ENCODE measurements at places on chromosomes 2 and 18.

DNA sequence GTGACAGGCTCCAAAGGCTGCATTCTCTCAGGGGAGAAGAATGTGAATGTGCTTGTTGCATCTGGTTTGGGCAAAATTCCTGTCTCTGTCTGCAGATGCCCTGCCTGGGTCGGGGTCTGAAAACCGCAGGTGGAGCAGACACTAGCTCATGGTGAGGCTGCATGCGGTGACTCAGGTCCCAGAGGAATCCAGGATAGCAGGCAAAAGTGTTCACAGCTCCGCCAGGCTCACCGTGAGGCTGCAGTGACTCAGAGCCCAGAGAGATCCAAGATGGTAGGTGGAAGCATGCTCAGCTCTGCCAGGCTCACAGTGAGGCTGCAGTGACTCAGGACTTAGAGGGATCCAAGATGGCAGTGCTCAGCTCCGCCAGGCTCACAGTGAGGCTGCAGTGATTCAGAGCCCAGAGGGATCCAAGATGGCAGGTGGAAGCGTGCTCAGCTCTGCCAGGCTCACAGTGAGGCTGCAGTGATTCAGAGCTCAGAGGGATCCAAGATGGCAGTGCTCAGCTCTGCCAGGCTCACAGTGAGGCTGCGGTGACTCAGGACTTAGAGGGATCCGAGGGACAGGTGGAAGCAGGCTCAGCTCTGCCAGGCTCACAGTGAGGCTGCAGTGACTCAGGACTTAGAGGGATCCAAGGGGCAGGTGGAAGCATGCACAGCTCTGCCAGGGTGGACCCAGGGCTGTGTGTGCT lies 200.5 kb downstream of the ACKR3 start:
- DNase-seq = no peak
- H3K36me3 ChIP-seq = no peaks in the 10 kb centered on the region
- no peak overlapping the region for H3K4me3 ChIP-seq
- no peaks in the 10 kb centered on the region for H3K27me3 ChIP-seq

- no peaks in the 10 kb centered on the region for H3K4me1 ChIP-seq
- H3K27ac ChIP-seq = no peak overlapping the region
- no peaks in the 10 kb centered on the region for H3K36me3 ChIP-seq
- no peak for DNase-seq
Measured at GRCh38 chr2:95760806-95761525, 169.2 kb downstream of the TRIM43 start.

GRCh38 chr2:3126911-3127621 lies 250.6 kb downstream of the EIPR1 start:
- H3K27me3 ChIP-seq = no peaks in the 10 kb centered on the region
- DNase-seq = no peak
- H3K27ac ChIP-seq = no peak overlapping the region
- no peaks in the 10 kb centered on the region for H3K4me1 ChIP-seq

- DNase-seq = no peak
- no peaks in the 10 kb centered on the region for H3K36me3 ChIP-seq
- no peak overlapping the region for H3K4me3 ChIP-seq
- H3K27ac ChIP-seq = no peak overlapping the region
- H3K27me3 ChIP-seq = no peaks in the 10 kb centered on the region
Measured at GRCh38 chr2:148567716-148568115, 76.8 kb upstream of the EPC2 start.

DNA sequence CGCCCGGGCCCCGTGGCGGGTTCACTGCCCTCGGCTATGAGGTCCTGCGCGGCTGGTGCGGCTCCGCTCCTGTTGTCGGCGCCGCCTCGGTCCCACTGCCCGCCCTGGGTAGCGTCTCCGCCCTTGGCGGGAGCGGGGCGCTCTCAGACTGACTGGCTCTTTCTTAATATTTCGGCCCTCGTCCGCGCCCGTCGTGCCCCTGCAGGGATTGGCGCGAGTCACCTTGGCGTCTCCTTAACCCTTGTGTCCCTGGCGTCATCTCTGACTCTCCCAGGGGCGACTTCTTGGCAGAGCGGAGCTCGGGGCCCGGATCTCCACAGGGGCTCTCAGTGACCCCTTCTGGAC lies 1.3 kb downstream of the PTMA start:
- H3K4me1 ChIP-seq = peaks cover 13% of the 10 kb centered on the region
- peak; percentile 55 for DNase-seq
- peak overlapping the region; percentile 91 for H3K4me3 ChIP-seq
- H3K27me3 ChIP-seq = no peaks in the 10 kb centered on the region
- H3K36me3 ChIP-seq = peaks cover 7% of the 10 kb centered on the region
- peak overlapping the region; percentile 100 for H3K27ac ChIP-seq

- no peaks in the 10 kb centered on the region for H3K27me3 ChIP-seq
- no peak overlapping the region for H3K27ac ChIP-seq
- no peaks in the 10 kb centered on the region for H3K36me3 ChIP-seq
- no peak for DNase-seq
Measured at GRCh38 chr2:204967199-204967960, 422.1 kb downstream of the PARD3B start.

- H3K27me3 ChIP-seq = no peaks in the 10 kb centered on the region
- H3K36me3 ChIP-seq = no peaks in the 10 kb centered on the region
- H3K4me3 ChIP-seq = no peak overlapping the region
Measured at GRCh38 chr18:39349801-39350200, 1784.2 kb upstream of the CELF4 start.

GRCh38 chr18:57432140-57432539 lies 3.0 kb upstream of the ONECUT2 start:
- no peaks in the 10 kb centered on the region for H3K36me3 ChIP-seq
- no peak overlapping the region for H3K27ac ChIP-seq
- no peaks in the 10 kb centered on the region for H3K4me1 ChIP-seq
- H3K4me3 ChIP-seq = no peak overlapping the region
- H3K27me3 ChIP-seq = peaks cover 85% of the 10 kb centered on the region

DNA sequence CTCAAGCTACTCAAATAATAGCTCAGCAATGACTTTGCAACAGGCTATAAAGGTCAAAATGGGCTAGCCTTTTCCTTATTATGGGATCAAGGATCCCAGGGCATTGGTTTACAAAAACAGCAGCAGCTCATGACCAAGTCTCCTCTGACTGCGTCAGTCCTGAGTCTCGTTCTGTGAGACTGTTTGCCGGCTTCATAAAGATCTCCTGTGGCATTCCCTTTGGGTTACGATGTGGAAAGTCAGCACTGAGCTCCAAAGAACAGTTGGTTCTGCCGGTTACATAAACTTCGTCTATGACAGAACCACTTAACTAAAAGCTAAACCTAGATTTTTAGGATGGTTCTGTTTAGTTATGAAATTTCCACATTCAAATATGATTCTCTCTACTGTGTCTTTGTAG lies 674.9 kb downstream of the ZEB2 start:
- H3K4me1 ChIP-seq = no peaks in the 10 kb centered on the region
- no peaks in the 10 kb centered on the region for H3K27me3 ChIP-seq
- no peak overlapping the region for H3K4me3 ChIP-seq
- no peak overlapping the region for H3K27ac ChIP-seq
- DNase-seq = no peak
- no peaks in the 10 kb centered on the region for H3K36me3 ChIP-seq

- H3K27ac ChIP-seq = no peak overlapping the region
- DNase-seq = peak; percentile 73
- no peak overlapping the region for H3K4me3 ChIP-seq
- H3K27me3 ChIP-seq = no peaks in the 10 kb centered on the region
- H3K4me1 ChIP-seq = no peaks in the 10 kb centered on the region
Measured at GRCh38 chr2:119641562-119642258, 37.3 kb upstream of the TMEM177 start.

GRCh38 chr18:65906621-65907034 lies 155.8 kb downstream of the CDH7 start:
- peak; percentile 88 for DNase-seq
- no peaks in the 10 kb centered on the region for H3K36me3 ChIP-seq
- no peaks in the 10 kb centered on the region for H3K27me3 ChIP-seq

GRCh38 chr18:78699499-78699898 lies 280.1 kb upstream of the SALL3 start:
- no peaks in the 10 kb centered on the region for H3K36me3 ChIP-seq
- H3K27me3 ChIP-seq = no peaks in the 10 kb centered on the region
- H3K27ac ChIP-seq = no peak overlapping the region

DNA sequence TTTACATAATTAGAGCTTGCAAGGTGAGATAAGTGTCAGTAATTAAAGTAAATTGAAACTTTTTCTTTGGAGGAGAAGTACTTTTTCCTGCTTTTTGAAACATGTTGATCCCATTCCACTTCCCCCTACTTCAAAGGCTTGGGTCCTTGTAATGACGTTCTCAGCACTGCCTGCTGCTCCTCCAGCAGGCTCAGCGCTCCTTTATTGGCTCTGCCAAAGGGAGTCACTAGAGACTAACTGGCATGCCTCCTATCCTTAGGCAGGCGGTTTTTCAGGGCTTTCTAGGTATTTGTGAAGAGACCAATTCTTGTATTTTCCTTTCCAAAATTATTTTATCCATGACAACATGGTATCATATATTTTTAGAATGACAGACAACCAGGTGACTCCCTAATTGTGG lies 43.9 kb upstream of the ACADL start:
- H3K4me3 ChIP-seq = no peak overlapping the region
- H3K4me1 ChIP-seq = no peaks in the 10 kb centered on the region
- no peak for DNase-seq
- H3K36me3 ChIP-seq = no peaks in the 10 kb centered on the region
- H3K27me3 ChIP-seq = no peaks in the 10 kb centered on the region

GRCh38 chr2:2804528-2804927 lies 473.5 kb upstream of the MYT1L start:
- H3K27me3 ChIP-seq = no peaks in the 10 kb centered on the region
- DNase-seq = no peak
- no peak overlapping the region for H3K27ac ChIP-seq

DNA sequence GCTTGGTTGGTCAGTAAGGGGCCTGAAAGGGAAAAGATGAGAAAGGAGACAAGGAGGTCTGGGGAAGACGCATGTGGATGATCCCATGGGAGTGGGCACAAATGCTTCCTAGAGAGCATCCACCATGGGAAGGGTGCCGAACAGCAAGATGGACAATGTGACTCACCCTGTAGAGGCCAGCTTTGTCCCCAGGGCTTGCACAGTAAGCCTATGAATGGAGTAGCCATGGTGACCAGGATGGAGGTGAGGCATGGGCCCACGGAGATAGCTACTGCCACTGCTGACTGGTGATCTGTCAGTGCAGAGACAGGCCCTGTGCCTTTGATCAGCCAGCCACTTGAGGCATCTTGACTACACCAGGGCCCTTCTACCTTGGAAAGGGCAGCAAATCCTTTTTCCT lies 172.6 kb downstream of the HAUS1 start:
- H3K27me3 ChIP-seq = no peaks in the 10 kb centered on the region
- no peak overlapping the region for H3K27ac ChIP-seq
- DNase-seq = no peak
- no peaks in the 10 kb centered on the region for H3K36me3 ChIP-seq
- no peak overlapping the region for H3K4me3 ChIP-seq

GRCh38 chr2:138474100-138474825 lies 27.3 kb upstream of the SPOPL start:
- no peaks in the 10 kb centered on the region for H3K4me1 ChIP-seq
- no peak overlapping the region for H3K27ac ChIP-seq
- H3K4me3 ChIP-seq = no peak overlapping the region

DNA sequence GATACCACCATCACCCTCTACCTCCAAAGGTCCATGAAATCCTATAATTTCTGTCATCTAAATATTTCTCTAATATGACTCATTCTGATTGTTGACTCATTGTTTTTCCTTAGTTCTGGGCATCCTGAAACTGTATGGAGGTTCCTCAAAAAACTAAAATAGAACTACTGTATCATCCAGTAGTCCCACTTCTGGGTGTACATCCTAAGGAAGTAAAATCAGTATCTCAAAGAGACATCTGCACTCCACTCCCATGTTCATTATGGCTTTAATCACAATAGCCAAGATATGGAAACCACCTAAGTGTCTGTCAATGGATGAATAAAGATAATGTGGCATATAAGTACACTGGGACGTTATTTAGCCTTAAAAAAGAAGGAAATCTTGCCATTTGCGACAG lies 125.8 kb upstream of the MYO3B start:
- no peak overlapping the region for H3K4me3 ChIP-seq
- no peaks in the 10 kb centered on the region for H3K36me3 ChIP-seq
- H3K27ac ChIP-seq = no peak overlapping the region
- no peaks in the 10 kb centered on the region for H3K4me1 ChIP-seq
- no peaks in the 10 kb centered on the region for H3K27me3 ChIP-seq

DNA sequence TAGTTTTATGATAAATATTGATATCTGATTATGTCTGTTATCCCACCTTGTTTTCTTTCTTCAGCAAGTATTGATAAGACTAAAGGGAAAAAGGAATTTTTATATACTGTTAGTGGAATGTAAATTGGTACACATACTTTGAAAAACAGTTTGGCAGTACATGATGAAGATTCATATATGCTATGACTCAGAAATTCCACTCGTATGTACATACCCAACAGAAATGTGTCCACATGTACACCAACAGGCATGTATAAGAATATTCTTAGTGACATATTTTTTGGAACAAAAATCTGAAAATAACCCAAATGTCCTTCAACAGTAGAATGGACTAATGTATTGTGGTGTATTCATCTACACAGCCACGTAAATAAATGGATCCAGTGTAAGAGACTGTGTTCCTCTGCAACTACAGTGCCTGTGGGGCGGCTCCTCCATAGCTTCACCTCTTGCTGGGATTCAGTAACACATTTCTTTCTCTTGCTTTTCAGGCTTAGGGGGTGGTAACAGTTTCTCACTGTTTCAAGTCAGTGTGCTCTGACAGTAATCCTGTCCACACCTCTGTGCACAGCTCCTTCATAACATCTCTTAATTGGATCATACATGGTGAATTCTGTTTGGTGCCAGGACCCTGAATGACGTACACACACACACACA lies 35.5 kb upstream of the ALMS1 start:
- no peaks in the 10 kb centered on the region for H3K4me1 ChIP-seq
- H3K27me3 ChIP-seq = no peaks in the 10 kb centered on the region
- H3K4me3 ChIP-seq = no peak overlapping the region
- DNase-seq = no peak
- H3K36me3 ChIP-seq = no peaks in the 10 kb centered on the region
- no peak overlapping the region for H3K27ac ChIP-seq

DNA sequence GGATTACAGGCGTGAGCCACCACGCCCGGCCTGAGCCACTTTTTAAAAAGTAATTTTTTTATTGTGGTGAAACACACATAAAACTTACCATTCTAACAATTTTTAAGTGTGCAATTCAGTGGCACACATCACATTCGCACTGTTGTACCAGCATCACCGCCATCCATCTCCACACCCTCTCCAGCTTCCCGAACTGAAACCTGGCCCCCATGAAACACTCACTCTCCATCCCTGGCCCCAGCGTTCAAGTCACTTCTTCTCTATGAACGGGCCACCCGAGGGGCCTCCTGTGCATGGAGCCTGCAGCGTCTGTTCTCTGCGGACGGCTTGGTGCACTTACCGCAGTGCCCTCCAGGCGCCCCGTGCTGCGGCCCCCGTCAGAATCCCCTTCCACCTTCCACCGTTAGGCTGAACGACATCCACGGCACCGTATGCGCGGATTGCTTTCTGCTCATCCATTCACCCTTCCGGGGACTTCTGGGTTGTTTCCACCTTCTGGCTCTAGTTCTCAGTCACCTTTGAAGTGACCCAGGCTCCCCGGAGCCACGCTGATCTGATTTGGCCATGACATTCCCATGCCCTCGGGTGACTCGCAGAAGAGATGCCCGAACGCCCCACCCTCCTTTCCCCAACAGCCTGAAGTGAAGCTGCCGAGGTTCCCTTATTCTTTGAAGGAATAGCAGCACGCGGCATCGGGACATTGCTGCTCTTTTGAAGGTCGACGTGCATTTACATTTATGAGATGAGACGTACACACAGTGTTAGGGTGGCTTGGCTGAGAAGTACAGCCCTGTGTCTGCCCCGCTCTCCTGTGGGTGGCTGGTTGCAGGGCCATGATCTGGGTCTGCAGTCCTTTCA lies 134.4 kb downstream of the MBP start:
- no peaks in the 10 kb centered on the region for H3K4me1 ChIP-seq
- no peak for DNase-seq
- no peak overlapping the region for H3K4me3 ChIP-seq
- H3K27me3 ChIP-seq = no peaks in the 10 kb centered on the region

Data from colonic mucosa (tissue), 4 donors.